SHP77 treated with DMSO at 0.1 percent for 48 hours (cell line): ENCODE measurements at places on chromosomes 4 and X.

DNA sequence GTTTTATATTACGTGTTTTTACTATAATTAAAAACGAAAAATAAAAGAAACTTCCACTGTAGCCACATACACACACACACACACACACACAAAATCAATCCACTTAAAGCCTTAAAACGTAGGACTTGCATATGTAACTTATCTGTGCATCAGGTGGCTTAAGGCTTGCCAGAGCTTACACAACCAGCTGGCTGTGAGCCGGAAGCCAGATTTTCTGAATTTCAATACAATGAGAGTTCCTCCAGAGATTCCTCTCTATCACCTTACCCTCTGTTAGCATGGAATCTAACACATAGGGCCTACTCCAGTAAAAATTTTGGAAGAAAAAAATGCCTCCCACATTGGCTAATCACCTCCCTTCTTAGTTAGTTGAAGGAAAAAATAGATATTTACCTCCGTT is 27.9 kb upstream of the SLITRK4 start:
- DNase-seq, result no peak

GRCh38 chr4:102637391-102637790 is 123.4 kb downstream of the MANBA start:
- DNase-seq, result no peak

DNA sequence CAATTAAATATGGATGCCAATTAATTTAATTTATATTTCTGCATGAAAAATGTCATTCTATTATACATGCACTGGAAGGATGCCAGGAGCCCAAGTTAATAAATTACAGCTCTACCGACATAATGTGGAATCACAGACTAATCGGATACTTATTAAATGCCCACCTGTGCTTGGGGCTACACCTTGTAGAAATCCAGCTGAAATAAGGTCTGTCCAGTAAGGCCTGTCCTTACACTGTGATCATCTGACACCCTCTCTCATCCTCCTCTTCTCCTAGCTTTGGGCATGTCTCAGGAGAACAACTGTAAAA is 6.0 kb upstream of the SHISA3 start:
- DNase-seq, result no peak

DNA sequence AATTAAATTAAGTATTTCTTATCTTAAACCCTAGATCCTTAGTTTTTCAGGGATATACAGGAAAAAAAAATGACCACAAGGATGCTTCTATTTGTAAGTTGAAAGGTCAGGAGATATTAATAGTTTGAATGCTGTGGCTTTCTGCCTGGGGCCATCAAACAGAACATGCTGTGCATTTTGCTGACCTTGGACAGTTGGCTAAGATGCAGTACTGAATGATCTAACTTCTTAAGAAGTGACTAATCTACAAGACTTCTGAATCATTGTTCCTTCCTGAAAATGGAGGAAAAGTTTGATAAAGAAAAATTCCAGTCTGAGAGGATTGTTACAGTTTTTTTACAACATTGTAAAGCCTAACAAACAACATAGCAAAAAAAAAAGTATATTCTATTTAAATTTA is 237.8 kb upstream of the JADE1 start:
- DNase-seq, result no peak

GRCh38 chr4:20356565-20356964 is 104.9 kb downstream of the SLIT2 start:
- peak; percentile 1 for DNase-seq

GRCh38 chr4:83542225-83542624 is 6.3 kb downstream of the GPAT3 start:
- DNase-seq, result no peak

DNA sequence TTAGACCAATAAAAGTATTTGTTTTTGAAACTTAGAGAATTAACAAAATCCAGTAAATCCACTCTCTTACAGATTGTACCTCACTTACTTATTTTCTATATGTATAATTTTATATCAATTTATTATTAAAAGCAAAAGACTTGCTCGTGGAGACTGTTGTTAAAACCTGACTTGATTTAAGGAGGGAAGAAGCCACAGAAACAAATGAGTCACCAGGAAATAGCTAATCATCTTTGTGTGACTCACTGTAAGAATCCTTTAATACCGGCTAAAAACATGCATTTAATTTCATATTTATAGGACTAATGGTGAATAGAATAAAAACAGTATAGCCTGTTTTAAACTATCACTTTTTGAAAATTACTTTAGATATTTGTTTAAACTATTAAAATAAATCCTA is 29.9 kb upstream of the UBE2NL start:
- no peak for DNase-seq

DNA sequence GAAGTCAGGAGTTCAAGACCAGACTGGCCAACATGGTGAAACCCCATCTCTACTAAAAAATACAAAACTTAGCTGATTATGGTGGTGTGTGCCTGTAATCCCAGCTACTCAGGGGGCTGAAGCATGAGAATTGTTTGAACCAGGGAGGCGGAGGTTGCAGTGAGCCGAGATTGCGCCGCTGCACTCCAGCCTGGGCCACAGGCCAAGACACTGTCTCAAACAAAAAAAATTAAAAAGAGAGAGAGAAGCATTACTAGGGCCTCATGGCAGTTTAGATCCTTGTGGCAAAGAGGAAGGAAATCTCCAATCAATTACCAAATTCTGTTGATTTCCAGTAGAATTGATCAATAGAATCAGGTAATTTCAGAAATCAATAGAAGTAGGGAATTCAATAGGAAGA is 16.8 kb upstream of the SLC34A2 start:
- no peak for DNase-seq

DNA sequence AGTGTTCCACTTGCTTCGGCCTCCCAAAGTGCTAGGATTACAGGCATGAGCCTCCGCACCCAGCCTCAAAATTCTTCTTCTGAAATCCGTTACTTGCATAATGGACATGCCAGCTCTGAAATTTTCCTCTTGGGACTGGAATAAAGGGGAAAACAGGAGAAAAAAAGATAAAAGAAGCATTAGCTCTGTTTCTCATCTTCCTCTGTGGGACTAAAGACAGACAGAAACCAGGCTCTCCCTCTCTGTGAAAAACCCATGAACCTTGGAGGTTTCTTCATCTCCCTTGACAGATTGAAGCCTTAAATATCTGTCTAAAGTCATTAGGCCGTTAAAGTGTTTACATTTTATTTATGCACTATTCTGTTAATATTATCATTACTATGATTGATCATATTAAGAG is 19.4 kb upstream of the PRSS12 start:
- DNase-seq, result no peak

- no peak for DNase-seq
Observed at GRCh38 chr4:105992641-105993305, 97.5 kb downstream of the NPNT start.

DNA sequence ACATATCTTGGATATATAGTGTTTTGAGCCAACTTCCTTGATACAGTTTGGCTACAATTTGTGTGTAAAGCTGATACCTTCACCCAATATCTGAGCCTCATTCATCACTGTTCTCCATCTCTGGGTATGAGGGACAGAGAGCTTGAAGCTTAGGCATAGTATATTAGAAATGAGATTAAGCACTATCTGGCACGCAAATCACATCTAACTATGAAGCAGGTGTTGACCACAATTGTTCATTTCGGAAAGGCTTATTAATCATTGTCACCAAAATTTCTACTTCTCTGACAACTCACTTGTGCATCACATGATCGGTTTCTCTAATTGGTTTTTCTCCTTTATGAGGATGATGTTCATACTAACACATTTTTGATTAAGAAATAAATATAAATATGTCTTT is 2.1 kb upstream of the POF1B start:
- DNase-seq, result no peak

- no peak for DNase-seq
Observed at GRCh38 chr4:177403746-177404145, 38.5 kb downstream of the AGA start.

DNA sequence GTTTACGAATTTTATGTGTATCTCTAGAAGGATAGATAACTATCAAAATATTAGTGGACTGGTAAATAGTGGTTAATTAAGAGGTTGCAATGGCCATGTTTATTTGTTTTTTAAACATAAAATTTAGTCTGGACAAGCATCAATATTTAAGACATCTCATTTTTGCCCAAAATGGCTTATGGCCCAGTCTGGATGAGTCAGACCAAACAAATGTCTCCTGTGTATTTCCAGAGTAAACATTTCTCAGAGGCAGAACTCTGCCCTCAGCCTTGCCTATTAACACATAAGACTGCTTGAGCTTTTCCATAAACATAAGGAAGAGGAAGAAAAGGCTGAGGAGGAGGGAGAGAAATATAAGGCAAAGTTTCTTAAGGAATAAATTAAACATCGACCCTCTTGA is 277.1 kb upstream of the DIAPH2 start:
- no peak for DNase-seq
